Thyroid gland (tissue), 4 donors: ENCODE measurements at places on chromosomes 11 and 22. TPM values are rescaled to one million over a fixed set of nuclear protein-coding genes. Genes with fewer than 3 reads are reported as not detected.
A peak's percentile ranks its signal among the peaks of the same experiment; 100 is the strongest.

- H3K4me1 ChIP-seq = no peaks in the 10 kb centered on the region
Measured at GRCh38 chr22:17418890-17419324, 49.6 kb downstream of the CECR2 start.

DNA sequence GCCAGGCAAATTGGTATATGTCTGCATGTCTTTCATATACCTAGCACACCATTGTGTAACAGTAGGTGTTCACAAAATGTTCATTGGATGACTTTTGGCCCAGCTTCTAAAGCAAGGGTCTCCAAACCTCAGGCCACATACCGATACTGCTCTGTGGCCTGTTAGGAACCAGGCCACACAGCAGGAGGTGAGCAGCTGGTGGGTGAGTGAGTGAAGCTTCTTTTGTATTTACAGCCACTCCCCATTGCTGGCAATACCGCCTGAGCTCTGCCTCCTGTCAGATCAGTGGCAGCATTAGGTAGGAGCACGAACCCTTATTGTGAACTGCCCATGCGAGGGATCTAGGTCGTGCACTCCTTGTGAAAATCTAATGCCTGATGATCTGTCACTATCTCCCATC is 836.6 kb downstream of the NTM start:
- no peak for DNase-seq
- H3K4me3 ChIP-seq = no peak overlapping the region
- H3K36me3 ChIP-seq = no peaks in the 10 kb centered on the region
- no peaks in the 10 kb centered on the region for H3K27me3 ChIP-seq
- H3K27ac ChIP-seq = no peak overlapping the region

The PLAAT5 gene
- 0.40 TPM for total RNA-seq

- no peaks in the 10 kb centered on the region for H3K27me3 ChIP-seq
- H3K36me3 ChIP-seq = no peaks in the 10 kb centered on the region
- H3K27ac ChIP-seq = no peak overlapping the region
- no peak overlapping the region for H3K4me3 ChIP-seq
Measured at GRCh38 chr22:27972732-27973698, 54.0 kb upstream of the PITPNB start.

The HTR3B gene
- total RNA-seq = not detected

DNA sequence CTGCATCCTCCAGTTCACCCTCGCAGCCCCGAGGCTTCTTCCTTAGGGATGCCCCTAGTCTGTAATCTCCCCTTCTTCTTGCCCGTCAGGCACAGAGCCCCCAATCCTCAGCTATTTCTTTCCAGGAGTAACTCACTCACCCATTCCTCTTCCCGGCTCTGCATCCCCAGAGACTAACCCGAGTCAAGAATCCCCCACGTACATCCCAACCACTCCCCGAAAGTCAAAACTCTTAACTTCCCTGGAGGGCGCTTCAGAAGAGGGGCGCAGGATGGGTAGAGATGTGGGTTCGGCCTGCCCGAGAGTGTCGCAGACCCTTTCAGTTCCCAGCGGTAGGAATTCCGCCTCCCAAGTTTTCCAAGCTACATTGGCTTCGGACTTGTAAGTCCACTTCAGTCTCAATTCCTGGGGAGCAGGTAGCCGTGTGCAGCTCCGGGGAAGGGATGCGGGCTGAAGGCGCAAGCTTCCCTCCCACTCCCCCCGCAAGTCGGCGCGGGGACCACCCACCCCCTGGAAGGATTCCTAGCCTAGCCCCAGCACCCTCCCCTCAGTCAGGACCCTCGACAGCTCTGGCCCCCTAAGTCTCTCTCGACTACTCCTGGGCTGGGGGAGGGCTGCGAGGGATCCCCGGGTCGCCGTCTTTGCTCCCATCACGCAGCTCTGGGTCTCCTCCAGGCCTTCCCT is 871 bp downstream of the BDNF start:
- no peaks in the 10 kb centered on the region for H3K4me1 ChIP-seq
- peak overlapping the region; percentile 17 for H3K4me3 ChIP-seq
- peak; percentile 22 for DNase-seq

GRCh38 chr11:47675851-47676250 is 33.5 kb upstream of the MTCH2 start:
- H3K4me1 ChIP-seq = no peaks in the 10 kb centered on the region
- H3K27ac ChIP-seq = no peak overlapping the region
- no peak overlapping the region for H3K4me3 ChIP-seq
- H3K36me3 ChIP-seq = no peaks in the 10 kb centered on the region

DNA sequence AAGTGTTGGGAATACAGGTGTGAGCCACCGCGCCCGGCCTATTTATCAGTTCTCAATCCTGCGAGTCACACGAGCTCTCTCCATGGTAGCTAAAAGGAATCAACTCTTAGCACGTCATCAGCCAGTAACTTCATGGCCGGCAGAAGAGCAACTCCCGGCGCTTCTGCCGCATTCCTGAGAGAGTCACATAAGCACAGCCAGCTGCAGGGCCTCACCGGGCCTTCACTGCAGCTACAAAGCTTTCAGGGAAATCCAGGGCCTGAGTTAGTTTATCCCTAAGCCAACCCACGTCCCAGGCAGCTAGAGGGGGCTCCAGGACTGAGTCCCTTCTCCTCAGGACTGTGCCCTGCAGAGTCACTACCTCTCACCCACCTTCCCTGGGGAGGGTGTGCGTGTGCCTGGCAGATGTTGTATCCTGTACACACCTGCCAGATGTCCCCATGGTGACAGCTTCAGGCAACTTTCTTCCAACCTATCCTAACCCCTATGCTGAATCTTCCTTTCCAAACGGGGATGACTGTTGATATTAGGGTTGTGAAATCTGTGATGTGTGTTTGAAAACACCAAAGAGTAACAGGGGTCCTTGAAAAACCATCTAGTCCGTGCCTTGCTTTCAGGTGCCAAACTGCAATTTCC is 45.9 kb upstream of the ARFGAP3 start:
- peaks cover 25% of the 10 kb centered on the region for H3K4me1 ChIP-seq
- no peaks in the 10 kb centered on the region for H3K36me3 ChIP-seq
- no peaks in the 10 kb centered on the region for H3K27me3 ChIP-seq
- no peak overlapping the region for H3K4me3 ChIP-seq

GRCh38 chr11:6418557-6419008 is 311 bp downstream of the APBB1 start:
- peak overlapping the region; percentile 86 for H3K27ac ChIP-seq
- no peaks in the 10 kb centered on the region for H3K27me3 ChIP-seq
- peak overlapping the region; percentile 74 for H3K4me3 ChIP-seq
- peak; percentile 45 for DNase-seq

DNA sequence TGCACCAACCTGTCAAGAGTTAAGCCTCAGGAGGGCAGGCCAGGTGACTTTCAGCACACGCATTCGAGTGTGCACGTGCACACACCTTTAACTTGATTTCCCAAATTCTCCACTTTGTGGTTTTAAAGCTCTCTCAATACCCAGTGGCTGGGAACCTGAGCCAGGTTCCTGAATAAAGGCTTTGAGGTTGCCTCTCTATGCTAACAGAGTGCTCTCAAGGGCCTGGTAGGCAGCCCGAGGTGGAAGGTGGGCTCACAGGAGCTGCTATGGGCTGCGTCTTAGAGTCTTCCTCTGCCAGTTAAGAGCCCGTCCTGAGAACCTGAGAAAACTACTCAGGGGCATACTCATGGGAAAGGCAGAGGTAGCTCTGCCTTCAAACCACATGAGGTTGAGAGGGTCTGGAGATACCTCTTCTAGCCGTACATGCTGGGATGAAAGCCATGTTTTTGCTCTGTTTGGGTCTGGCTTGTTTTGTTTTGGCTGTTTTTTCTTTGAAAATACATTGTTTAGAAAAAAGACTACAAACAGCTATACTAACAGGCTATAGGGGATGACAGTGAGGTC is 11.6 kb upstream of the SERPIND1 start:
- H3K4me3 ChIP-seq = no peak overlapping the region
- H3K4me1 ChIP-seq = no peaks in the 10 kb centered on the region
- DNase-seq = no peak
- H3K27ac ChIP-seq = no peak overlapping the region
- H3K36me3 ChIP-seq = peaks cover 24% of the 10 kb centered on the region

The L3MBTL2 gene
- total RNA-seq = 17.2 TPM

The SLN gene
- not detected for total RNA-seq

DNA sequence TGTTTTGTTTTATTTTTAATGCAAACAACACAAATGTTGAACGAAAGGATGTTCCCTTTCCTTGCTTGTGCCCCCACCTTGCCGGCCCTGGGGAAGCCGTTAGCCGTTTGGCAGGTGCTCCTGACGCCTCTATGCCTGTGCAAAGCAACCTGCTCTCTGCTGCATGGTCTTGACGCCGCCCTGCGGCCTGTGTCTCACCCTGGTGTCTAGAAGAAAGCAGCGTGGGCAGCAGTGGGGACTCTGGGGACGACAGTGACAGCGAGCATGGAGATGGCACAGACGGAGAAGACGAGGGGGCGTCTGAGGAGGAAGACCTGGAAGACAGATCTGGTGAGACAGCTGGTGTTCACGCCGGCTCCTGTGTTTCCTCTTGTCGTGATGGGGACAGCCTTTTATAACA is 5.5 kb downstream of the PHRF1 start:
- no peak overlapping the region for H3K4me3 ChIP-seq
- DNase-seq = no peak
- H3K4me1 ChIP-seq = peaks cover 34% of the 10 kb centered on the region
- peaks cover 14% of the 10 kb centered on the region for H3K36me3 ChIP-seq
- H3K27me3 ChIP-seq = no peaks in the 10 kb centered on the region
- no peak overlapping the region for H3K27ac ChIP-seq

DNA sequence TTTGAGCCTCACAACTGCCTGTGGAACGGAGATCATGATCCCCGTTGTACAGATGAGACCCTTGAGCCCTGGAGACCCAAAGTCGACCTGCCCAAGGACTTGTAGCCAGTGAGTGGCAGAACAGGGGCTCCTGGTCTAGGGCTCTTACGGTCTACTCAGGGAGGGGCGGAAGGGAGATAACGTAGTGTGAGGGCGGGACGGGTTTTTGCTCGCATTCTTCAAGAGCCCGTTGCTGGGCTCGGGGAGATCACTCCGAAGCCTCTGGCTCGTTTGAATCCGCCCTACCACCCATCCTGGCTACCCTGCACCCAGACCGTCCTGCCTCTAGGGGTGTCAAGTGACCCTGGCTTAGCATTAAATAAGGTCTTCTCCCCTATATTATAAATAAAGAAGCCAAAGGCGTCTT is 639 bp downstream of the CRY2 start:
- no peaks in the 10 kb centered on the region for H3K36me3 ChIP-seq
- no peaks in the 10 kb centered on the region for H3K27me3 ChIP-seq
- DNase-seq = peak; percentile 66

GRCh38 chr11:27392278-27393114 is 29.5 kb upstream of the CCDC34 start:
- no peaks in the 10 kb centered on the region for H3K27me3 ChIP-seq
- H3K4me3 ChIP-seq = no peak overlapping the region
- H3K36me3 ChIP-seq = no peaks in the 10 kb centered on the region
- DNase-seq = no peak
- H3K4me1 ChIP-seq = peaks cover 16% of the 10 kb centered on the region
